ENCODE measurements at places on chromosomes 7 and 10.

DNA sequence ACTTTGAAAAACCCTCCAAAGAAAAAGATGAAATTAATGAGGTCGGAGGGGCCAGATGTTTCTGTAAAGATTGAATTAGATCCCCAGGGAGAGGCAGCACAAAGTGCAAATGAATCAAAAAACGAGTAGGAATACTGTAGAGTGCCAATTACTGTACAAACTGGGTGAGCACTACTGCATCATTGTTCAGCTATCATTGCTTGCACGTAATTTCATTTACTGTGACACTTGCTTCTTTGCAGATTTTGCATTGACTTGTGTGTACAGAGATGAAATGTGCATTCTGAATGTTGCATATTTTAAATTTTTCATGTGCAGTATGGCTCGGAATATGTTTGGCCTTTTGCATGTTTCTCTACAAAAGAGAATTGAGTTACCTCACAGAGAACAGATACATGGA is 123.7 kb downstream of the LCOR start:
- ATAC-seq, result no peak

DNA sequence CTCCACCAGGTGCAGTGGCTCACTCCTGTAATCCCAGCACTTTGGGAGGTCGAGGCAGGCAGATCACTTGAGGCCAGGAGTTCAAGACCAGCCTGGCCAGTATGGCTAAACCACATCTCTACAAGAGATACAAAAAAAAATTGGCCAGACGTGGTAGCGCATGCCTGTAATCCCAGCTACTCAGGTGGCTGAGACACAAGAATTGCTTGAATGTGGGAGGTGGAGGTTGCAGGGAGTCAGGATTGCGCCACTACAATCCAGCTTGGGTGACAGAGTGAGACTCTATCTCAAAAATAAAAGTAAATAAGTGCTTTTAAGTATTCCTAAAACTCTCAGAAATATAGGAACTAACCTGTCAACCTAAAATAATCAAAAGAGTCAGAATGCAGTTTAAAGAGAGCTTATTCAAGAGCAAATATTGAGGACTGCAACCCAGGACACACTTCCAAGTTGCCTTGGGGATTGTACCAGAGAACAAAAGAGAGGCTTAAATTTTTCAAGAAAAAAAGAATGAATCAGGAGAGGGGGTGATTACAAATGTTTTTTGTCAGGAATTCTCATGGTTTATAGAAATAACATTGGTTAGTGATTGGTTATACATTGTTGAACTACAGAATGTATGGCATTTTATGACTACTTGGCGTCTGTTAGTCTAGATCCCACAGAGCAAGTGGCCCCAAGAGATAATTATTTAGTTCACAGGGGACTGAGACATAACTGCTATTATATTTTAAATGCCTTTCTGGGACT is 33.2 kb upstream of the PPP1R9A start:
- ATAC-seq, result no peak

DNA sequence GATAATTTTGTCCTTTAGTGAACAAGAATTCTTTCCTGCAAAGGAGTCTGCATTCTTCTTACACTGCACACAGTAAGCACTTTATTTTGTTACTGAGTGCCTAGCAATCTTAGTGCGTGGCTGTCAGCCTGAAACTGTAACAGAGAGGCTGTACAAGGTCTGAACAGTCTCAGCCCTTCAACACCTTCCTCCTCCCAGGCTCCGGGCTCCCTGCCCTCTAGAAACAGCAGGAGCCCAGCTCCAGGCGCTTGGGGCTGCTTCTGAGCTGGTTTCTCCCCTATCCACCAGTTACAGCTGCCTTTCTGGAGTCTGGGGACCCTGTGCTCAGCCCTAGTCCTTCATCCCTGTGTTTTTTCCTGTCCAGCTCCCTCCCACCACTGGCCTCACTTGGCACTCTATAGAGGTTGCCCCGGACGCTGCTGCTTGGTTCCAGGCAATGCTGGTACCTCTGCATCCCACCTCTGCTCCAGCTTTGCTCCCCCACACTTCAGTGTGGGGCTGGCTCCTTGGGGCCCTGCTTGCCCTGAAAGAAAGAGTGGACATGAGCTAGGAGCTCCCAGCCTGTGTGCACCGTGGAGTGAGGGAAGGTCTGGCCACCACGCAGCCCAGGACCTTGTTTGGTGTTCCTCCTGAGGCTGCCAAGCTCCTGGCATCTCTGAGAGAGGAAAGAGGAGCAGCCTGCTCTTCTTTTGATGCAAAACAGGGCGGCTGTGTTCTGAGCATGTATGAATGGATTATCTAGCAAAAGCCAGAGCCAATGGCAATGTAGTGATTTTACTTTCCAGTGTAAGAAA is 251.2 kb upstream of the GRB10 start:
- no peak for ATAC-seq

DNA sequence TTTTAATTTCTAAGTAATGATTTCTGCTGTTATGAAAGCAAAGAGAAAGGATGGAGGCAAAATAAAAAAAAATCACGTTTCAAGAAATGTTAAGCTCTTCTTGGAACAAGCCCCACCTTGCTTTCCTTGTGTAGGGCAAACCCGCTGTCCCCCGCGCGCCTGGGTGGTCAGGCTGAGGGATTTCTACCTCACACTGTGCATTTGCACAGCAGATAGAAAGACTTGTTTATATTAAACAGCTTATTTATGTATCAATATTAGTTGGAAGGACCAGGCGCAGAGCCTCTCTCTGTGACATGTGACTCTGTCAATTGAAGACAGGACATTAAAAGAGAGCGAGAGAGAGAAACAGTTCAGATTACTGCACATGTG is 2.4 kb downstream of the ADRB1 start:
- ATAC-seq, result no peak

- ATAC-seq, result peak; percentile 93
Observed at GRCh38 chr10:119221666-119222065, 14.3 kb downstream of the GRK5 start.

DNA sequence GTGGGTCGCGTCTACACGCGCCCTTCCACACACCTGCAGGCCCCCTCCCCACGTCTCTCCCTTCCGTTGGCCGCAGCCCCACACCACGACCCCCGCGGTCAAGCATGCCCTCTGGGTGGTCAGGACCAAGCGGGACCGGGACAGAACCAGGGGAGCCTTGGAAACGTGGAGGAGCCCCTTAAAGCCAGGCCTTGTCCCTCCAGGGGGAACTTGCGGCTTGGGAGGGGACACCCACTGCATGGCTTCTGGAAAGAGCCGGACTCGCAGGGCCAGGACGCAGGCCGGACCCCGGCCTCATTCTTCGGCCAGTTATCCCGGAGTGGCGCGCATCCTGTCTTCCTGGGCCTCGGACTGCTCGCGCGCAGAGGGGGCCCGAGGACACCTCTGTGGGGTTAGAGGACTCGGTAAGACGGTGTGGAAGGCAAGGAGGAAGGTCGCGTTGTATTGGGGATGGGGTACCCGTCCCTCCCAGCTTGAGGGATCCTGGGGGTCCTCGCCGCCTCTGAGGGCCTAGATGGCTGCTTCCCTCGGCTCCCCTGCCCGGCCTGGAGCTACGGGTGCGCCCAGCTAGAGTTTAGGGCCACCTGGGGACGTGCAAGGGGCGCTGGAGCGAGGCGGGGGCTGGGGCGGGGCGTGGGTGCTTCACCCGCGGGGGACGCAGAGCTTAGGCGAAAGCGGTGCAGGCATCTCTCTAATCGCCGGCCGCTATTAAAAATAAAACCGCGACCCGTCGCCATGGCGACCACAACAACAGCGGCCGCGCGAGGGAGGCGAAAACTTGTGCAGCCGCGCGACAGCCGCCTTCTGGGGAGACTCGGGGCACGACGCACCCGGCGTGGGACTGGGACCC is 1.8 kb upstream of the PDGFA start:
- ATAC-seq, result no peak

DNA sequence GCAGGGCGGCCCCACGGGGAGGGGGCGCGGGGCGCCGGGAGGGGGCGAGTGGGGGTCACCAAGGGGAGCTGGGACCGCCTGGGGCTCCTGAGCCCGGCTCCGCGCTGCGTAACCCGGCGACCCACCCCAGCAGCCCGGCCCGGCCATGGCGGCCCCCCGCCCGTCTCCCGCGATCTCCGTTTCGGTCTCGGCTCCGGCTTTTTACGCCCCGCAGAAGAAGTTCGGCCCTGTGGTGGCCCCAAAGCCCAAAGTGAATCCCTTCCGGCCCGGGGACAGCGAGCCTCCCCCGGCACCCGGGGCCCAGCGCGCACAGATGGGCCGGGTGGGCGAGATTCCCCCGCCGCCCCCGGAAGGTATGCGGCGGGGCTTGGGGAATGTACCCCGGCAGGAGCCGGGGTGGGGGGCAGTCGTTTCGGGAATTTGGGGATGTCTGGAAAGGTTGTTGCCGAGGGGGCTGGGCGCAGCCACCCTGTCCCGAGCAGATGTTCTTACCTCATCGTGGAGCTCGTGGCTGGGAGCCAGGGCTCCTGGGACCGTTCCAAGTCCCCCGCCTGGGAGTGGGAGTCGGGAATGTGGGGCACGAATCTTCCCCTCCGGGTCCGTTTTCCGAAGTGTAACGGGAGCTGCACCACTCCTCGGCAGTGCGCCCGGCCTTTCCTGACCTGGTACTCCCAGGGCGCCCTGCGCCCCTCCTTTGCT is 431 bp downstream of the ZYX start:
- peak; percentile 1 for ATAC-seq

- no peak for ATAC-seq
Observed at GRCh38 chr7:55032069-55032699, 13.4 kb downstream of the EGFR start.

- ATAC-seq, result no peak
Observed at GRCh38 chr7:2483494-2483893, 7.3 kb upstream of the GRIFIN start.

- ATAC-seq, result no peak
Observed at GRCh38 chr10:11687357-11687771, 54.8 kb upstream of the ECHDC3 start.

DNA sequence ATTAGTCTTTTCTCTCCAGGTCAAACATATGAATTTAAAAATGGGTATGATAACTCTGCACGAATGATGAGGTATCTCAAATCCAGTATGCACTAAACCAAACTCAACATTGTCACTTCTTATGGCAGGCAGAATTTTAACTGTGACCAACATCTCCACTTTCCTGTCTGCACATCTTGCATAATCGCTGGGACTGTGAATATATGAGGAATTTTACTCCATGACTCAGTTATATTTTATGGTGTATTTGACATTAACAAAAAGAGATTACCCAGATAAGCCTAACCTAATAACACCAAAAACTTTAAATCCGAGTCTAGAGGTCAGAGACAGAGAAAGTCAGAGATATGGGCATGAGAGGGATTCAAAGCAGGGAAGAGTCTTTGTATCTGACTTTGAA is 454.5 kb upstream of the SEMA3D start:
- ATAC-seq, result no peak

- no peak for ATAC-seq
Observed at GRCh38 chr10:97184971-97185325, 811 bp downstream of the SLIT1 start.

DNA sequence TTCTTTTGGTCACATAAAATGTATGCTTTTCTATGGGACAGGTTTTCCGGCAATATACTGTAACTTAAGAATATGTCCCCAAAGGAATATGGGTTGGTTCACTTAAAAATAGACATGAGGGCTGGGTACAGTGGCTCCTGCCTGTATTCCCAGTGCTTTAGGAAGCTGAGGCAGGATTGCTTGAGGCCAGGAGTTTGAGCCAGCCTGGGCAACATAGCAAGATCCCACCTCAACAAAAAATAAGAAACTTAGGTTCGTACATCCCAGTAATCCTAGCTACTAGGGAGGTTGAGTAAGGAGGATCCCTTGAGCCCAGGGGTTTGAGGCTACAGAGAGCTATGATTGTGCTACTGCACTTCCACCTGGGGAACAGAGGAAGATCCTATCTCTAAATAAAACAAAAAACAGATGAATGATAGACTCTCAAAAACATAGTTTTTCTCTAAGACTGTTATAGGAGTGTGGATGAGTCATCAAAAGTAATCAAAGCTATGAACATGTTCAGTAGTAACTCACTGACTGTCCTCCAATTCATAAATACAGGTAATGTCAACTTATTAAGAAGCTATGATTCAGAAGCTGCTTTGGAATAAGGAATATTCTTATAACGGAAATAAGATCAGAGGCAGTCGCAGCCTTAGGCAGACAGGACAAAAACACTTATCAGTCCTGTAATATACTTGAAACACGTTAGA is 2.6 kb upstream of the SEC31B start:
- ATAC-seq, result no peak

GRCh38 chr7:112452102-112452888 is 2.0 kb downstream of the IFRD1 start:
- ATAC-seq, result no peak
